ENCODE measurements at places on chromosomes 16 and 17.
A peak's percentile ranks its signal among the peaks of the same experiment; 100 is the strongest.

DNA sequence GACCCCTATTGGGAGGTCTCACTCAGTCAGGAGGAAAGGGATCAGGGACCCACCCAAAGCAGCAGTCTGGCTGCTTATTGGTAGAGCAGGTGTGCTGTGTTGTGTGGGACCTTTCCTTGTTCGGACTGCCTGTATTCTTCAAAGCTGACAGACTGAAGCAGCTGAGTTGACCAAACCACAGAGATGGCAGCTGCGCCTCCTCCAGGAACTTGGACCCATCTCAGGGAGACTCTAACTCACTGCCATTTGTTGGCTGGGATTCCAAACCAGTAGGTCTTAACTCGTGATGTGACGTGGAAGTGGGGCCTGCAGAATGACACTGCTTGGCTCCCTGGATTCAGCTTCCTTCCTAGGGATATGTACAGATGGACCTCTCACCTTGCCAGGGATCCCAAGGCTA, 9.6 kb upstream of the UQCRC2 start:
- DNase-seq = no peak

GRCh38 chr16:51500306-51500705, 349.2 kb upstream of the SALL1 start:
- no peak for DNase-seq

- peak; percentile 81 for DNase-seq
Observed at GRCh38 chr16:85615014-85615851, 2.1 kb downstream of the GSE1 start.

- DNase-seq = no peak
Observed at GRCh38 chr17:75012096-75012345, 449 bp upstream of the MRPL58 start.

All from ecto neural progenitor cell (in vitro differentiated cells).